Suprapubic skin (tissue), 4 donors: ENCODE measurements at places on chromosomes 11 and 22.
A peak's percentile ranks its signal among the peaks of the same experiment; 100 is the strongest.

GRCh38 chr11:15327786-15328231 lies 213.1 kb downstream of the INSC start:
- DNase-seq = no peak

- DNase-seq = no peak
Measured at GRCh38 chr11:79940165-79940564, 499.3 kb upstream of the TENM4 start.

DNA sequence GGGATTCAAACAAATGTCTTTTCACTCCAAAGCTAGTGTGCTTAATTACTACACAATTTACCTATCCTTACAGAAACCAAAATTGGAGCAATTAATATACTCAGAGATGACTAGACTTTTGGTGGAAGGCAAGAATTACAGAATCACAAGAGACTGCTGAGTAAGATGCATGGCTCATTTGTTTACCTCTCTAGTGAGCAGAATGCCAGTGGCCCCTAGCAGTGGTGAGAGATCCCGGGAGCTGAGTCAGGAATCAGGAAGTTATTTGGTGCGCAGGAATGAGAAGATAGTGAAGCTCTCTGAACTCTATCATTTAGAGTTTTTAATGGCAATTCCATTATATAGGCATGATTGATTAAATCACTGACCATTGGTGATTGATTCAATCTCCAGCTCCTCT lies 188.9 kb upstream of the SESN3 start:
- no peak for DNase-seq

DNA sequence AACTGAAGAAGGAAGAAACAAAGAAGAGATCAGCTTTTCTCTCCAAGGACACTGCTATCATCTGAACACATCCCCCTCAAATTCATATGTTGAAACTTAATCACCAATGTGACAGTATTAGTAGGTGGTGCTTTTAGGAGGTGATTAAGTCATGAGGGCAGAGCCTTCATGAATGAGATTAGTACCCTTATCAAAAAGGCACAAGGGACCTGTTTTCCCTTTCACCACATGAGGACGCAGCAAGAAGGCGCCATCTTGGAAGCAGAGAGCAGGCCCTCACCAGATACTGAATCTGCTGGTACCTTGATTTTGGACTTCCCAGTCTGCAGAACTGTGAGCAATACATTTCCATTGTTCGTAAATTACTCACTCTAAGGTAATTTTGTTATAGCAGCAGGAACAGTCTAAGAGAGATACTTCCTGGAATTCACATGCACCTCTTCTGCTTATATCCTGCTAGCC lies 20.9 kb upstream of the CREB3L1 start:
- DNase-seq = no peak

DNA sequence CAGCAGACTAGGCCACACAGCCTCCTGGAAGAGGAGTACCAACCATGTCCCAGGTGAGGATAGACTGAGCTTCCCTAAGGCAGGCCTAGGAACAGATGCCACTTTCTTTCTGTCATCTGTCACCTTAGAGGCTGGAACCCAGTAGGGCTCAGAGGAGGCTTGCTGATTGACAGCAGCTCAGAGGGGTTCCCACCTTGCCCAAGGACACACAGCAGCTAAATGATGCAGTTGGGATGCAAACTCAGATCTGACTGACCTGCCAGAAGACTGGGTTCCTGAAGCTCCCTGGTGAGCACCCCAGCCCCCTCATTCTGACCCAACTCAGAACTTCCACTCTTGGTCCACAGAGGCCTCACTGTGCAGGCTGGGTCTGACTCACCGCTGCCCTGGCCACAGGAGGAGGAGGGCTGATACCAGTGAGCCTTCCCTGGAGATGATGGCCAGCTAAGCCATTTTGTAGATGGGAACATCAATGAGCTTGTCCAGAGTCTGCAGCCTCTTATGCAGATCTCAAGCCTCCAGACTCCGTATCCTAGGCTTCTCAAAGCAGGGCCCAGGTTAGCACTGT lies 14.0 kb downstream of the CAPN5 start:
- DNase-seq = no peak

DNA sequence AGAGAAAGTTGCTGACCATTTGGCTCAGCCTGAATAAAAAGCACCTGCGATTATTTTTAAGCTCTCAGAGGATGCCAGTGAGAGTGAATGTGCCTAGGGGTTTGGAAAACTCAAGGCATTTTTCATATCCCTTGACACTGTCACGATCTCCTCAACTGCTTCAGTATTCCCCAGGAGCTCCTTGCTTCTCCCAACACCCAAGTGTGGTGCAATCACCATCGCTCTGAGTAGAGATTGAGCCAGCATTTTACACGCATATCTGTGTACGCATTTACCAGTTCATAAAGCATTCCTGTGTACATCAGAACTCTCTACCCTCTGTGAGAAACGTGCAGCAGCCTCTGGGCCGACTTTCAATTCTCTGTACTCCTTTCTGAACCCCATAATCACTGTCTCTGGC lies 1.3 kb downstream of the SRRD start:
- DNase-seq = no peak

DNA sequence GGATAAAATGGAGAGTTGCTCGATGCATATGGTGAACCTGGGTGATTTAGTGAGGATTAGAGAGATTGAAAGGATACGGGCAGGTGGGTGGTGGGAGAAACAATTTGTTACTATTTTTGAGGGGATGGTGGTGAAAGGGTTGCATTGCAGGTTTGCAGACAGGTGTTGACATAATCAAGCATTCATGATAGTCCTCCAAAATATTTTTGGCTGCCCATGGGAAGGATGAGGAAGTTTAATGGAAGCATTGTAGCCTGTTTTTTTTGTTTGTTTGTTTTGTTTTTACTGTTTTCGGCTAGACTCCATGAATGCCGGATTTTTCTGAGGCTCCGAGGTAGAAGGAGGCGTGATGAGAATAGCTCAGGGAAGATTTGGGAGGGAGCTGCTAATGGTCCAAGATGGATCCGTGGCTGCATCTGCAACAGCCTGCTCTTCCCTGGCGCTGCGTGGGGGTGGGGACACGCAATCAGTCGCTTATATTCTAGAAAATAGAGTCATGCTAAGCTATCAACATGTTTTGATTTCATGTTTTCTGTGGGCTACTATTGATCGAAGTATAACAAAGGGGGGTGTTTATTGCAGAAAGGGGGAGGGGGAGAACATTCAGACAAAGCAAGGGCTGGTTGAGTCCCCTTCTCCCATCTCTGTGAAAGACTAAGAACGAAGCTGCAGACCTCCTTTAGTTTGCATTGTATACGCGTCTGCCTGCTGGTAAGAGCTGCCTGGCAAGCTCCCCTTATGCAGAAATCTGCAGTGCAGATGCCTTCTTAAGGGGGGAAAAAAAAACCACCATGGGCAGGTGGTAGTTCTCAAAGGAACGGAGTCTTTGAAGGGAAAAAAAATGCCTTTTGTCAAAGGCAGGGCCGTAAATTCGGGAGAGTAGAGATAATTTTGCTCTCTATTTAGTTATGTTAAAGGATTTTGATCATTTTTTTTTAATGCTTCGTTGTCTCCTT lies 1.0 kb downstream of the RTN3 start:
- no peak for DNase-seq

GRCh38 chr11:19727246-19727645 lies 14.6 kb downstream of the NAV2 start:
- no peak for DNase-seq

DNA sequence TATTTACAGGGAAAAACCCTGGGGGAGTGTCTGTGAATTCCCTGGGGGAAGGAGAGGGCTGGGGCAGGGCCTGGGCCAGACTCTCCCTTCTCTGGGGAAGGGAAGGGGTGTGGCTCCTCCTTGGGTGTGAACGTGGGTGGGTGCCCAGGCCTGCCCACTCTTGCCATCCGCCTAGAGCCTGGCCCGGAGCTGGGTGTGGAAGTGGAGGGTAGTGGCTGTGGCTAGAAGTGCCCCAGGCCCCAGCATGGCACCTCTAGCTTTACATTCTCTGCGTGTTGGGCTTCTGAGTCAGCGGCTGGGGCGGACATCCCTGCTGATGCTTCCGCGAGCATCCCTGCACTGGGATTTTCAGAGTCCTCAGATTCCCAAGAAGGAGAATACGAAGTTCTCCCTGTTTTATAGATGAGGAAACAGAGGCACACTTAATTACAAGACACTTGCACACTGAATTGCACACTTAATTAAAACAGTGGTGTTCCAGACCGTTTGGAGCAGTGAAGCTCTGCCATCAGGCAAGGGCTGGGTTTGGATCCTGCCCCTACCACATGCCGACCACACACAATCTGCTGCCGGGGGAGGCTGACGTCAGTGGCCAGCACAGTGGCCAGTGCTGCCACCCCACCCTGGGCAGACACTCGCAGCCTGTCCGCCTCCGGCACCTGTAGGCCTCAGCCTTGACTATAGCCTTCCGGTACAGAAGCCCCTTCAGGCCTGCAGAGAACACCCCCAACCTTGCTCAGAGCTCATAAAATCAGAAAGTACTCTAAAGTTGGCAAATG lies 7.6 kb downstream of the BAD start:
- no peak for DNase-seq

- DNase-seq = no peak
Measured at GRCh38 chr11:2142762-2143202, 3.6 kb upstream of the IGF2 start.

GRCh38 chr11:119905162-119905561 lies 176.2 kb upstream of the NECTIN1 start:
- no peak for DNase-seq

DNA sequence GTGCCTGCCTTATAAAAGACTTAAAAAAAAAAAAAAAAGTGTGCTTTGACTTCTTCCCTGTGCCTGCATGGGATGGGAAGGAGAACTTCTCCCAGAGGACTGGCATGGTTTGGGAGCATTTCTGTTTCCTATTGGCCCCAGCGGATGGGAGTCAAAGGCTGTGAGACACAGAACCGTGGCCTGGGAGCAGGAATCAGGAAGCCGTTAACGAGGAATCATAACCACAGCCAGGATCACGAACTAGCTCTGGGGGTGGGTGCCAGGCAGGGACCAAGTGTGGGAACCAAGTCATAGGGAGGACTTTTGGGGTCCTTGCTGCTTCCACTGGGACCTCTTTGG lies 526 bp downstream of the C1QTNF6 start:
- DNase-seq = no peak

DNA sequence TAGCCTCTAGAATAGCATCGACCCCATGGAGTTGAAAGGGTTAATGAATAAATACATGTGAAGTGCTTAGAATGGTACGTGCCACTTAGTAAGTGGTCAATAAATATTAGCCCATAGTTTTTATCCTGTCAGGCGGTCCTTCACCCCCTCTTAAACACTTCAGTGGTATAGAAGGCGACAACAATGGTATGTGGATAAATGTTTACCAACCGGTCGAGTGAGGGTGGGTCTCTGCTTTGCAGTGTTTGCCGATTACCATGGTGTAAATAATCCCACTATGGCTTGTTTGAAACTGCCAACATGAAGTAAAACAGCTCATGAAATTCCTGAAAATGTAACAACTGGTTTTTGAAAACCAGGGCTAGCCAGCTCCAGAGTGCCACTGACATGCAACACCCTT lies 541.2 kb downstream of the BUD13 start:
- DNase-seq = no peak

DNA sequence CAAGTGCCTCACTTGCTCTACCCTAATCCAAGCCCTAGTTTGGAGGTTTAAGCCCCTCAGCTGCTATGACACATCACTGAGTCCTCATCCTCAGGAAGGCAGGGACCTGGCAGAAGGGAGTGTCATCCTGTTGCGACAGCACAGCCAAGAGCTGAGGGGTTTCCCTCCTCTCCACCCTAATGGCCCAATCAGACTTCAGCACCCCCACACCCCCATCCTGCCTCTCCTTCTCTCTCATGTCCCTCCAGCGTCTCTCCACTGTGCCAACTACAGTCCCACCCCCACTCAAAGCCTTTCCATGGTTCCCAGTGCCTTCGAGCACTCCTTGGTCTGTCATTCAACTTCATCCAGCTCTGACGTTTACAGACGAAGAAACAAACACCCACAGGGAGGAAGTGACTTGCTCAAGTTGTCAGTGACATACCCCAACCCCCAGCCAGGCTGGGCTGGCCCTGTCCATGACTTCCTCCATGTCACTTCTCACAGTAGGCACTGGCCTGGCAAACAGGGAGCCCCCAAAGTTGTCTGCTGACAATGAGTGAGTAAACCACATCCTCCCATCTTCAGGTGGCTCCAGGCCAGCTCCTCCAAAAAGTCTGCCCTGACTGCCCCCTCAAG lies 15.6 kb downstream of the ARAP1 start:
- DNase-seq = no peak

GRCh38 chr22:35610741-35611140 lies 6.4 kb downstream of the MB start:
- DNase-seq = no peak

DNA sequence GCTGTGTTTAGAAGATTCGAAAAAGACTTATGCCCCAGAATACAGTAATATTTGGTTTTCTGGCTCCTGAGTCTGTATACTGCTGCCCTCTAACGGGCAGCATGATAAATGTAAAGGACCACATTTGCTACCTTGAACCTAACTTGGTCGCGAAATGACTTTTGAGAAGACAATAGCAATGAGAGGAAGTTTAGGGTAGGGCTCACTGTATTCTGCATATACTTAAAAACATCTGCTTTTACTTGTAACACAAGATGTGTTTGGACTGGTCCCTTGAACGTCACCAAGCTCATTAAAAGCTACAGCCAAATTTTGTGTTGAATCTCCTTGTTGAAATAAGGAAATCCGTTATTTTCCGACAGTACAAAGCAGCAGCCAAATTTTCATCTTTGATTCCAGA lies 309.1 kb downstream of the SWAP70 start:
- no peak for DNase-seq

GRCh38 chr22:39940757-39941305 lies 19.4 kb upstream of the TMA7B start:
- no peak for DNase-seq

- no peak for DNase-seq
Measured at GRCh38 chr11:87889126-87889525, 286.1 kb downstream of the RAB38 start.

DNA sequence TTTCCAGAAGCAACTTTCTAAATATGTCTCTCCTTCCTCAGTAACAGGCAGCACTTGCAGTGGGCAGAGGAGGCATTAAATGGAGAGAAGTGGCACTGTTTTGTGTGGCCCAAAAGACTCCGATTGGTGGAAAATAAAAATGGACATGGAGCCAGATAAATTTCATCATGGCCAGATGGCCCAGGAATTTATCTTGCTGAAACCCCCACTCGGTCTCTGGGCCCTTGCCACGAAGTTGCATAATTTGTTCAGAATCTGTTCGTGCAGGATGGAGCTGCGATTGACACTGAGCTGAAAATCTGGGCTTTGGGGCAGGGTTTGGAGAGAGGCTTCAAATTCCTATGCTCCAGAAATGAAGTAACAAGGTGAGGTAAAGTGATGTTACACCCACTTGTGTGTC lies 65.5 kb downstream of the C11orf91 start:
- DNase-seq = no peak

GRCh38 chr11:45243967-45244366 lies 42.2 kb downstream of the SYT13 start:
- DNase-seq = no peak

GRCh38 chr11:13030857-13031256 lies 21.7 kb downstream of the RASSF10 start:
- peak; percentile 75 for DNase-seq
